AML-193 (cell line): ENCODE measurements at places on chromosomes 11 and 22.

DNA sequence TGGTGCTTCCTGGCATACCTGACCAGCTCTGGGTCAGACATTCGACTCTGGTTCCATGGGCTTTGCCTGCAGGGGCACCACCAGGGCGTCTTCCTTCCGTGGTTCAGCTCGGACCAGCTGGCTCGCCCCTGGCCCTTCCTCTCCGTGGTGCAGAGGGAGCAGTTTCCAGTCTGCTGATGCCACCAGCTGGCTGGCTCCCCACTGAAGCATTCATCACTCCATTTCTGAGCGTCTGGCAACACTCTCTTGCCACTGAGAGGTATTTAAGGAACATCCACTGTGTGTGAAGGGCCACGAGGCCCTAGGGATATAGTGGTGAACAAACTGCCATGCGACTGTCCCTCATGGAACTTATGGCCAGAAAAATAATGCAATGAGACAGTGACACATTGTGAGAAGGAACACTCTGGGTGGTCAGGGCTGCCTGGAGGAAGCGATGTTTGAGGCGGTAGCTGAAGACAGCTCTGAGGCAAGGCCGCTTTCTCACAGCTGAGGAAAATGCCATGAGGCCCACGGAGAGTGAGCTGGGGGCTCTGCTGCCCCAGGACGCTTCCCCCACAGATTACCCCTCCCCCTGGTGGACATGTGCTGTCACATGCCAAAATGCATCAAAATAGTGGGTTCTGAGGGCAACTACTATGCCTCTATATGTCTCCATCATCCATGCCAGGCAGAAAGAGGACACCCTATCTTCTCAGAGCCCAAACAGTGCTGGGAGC, 44.9 kb upstream of the ARFGAP3 start:
- DNase-seq = no peak

DNA sequence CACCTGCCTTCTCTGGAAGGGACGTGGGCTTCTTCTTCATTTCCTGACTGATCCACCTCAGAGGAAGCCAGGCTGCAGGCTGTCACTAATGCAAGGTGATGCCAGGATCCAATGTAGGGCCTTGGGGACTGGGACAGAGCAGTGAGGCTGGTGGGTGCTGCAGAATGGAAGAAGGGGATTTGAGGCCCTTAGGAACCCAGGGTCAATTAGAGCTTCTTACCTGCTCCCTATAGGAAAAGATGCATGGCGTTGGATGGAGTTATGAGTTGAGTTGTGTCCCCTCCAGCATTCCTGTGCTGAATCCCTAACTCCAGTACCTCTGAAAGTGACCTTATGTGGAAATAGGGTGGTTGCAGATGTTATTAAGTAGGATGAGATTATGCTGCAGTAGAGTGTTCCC, 190.4 kb downstream of the MIAT start:
- DNase-seq = no peak

- no peak for DNase-seq
These were observed 284.8 kb downstream of the ETS1 start for GRCh38 chr11:128302425-128303186.

DNA sequence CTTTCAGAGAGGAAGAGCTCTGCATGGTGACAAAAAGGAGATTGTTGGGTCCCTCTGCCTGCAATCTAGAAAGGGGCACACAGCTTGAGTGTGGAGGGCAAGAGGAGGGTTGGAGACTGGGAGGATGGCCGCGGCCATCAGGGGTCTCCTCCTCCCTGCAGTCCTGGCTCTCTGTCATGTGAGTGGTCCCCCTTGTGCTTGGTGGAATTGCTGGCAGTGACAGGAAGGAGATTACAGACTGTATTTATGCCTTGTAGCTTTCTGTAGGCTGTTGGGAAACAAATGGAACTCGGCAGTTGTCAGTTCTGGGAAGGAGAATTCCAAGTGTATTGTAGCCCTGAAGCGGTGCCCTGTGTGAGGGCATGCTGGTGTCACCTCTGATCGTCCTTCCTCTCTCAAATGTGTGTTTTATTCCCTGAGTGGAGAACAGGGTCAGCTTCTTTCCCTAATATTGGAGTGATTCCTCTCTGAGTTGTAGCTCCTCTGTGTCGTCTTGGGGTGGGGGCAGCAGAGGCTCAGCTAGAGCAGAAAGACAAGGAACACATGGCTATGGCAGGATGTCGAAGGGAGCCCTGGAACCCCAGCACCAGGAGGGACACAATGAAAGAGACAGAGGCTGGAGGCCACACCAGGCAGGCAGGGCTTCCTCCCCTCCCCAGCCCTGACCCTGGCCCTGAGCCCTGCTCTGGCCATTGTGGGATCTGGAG, 163.1 kb downstream of the PKNOX2 start:
- no peak for DNase-seq

- peak; percentile 5 for DNase-seq
These were observed 38.0 kb downstream of the METTL15 start for GRCh38 chr11:28146123-28146751.

GRCh38 chr11:28922386-28922981, 814.3 kb downstream of the METTL15 start:
- no peak for DNase-seq

- no peak for DNase-seq
These were observed 10.5 kb downstream of the CD3E start for GRCh38 chr11:118314988-118315411.

DNA sequence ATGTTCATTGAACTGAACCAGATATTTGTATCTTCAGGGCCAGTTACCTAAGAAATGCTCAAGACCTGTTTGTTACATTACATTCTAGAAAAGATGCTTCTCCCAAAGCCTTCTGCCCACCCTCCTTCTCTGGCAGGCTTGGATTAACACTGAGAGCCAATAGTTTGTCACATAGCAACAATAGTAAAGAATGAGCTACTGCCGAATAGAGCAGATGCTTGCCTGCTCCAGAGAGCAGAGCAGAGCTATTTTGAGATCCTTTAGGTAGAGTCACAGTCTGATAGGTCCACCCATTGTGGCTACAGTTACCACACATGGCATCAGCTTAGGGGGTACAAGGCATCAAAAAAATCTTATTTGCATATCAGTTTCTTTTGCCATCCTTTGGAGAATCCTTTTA, 13.5 kb upstream of the EP300 start:
- no peak for DNase-seq
